ENCODE measurements at places on chromosomes 11 and 22.

DNA sequence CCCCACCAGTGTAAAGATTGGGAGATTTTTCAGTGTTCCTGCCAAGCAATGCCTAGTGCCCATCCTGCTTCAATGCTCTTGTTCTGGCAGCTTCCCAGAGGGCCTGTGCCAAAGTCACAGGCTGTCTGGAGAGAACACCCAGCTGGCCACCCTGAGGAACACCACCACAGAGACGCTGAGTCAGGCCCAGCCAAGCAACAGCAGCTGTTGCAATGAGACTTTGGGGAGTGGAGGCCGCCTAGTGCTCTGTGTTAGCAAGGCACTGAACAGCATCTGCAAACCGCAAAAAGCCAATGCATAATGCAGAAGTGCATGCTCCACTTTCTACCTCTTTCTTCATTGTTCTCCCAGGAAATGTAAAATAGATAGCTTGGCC, 168.1 kb downstream of the NXPE2 start:
- peak; percentile 56 for DNase-seq

DNA sequence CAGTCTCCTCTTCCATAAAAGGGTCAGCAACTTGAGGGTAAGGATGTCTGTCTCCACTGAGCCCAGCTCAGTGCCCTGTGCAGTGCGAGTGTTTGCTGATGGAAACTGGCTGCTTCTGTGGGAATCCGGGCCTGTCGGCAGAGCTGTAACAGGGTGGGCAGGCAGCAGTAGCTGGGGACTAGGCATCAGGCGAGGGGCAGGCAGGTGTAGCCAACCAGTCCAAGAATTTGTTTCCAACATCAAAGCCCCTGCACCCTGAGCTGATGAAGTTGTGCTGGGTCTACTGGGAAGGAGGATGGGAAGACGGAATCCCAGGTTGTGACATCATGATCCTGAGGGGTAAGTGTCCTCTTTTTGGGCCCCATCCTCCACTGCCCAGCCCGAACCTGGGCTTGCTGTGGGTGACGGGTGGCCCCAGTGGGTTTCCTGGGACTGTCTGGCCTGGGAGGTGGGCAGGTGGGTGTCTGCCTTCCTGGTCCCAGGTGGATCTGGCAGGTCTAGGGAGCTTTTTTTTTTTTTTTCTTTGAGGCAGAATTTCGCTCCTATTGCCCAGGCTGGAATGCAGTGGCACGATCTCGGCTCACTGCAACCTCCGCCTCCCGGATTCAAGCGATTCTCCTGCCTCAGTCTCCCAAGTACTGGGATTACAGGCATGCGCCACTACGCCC, 11.0 kb downstream of the SLC29A2 start:
- no peak for DNase-seq

GRCh38 chr11:3942956-3943497, 87.6 kb downstream of the STIM1 start:
- DNase-seq, result no peak

DNA sequence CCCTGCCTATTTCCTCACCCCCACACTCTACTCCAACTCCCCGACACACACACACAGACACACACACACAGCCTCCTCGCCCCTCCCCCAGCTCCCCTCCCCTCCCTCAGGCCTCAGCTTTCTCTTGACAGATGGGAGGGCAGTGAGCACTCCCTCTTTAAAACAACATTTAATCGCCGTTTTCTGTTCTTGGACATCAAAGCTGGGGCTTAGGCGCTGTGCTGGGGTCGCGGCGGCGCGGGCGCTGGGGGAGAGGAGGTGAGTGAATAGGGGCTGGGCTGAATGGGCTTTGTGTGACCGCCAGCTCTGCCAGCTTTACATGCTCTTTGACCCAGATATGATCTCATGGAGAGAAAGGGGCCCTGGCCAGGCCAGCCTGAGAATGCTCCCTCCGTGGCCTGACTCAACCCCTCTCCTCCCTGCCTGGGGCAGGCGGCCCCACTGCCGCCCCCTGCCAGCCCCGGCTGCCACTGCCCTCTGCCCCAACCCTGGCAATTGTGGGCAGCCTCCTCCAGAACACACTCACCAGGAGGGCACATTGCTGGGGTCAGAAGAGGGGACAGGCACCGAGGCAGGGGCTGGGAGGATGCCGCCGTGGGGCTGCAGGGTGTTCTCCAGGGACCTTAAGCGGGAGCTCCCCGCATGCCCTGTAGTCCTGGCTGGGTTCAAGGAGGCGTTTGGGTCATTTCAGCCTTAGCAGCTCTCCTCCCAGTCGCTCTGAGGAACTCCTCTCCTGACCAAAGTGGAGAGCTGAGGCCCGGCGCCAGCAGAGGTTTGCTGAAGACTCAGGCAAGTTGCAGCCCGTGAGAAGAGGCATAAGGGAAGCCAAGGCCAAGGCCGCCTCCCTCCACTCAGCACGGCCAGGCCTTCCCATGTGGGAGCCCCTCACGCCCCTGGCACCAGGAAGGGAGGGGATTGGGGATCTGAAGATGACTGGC, 38.3 kb upstream of the NNMT start:
- DNase-seq, result no peak

DNA sequence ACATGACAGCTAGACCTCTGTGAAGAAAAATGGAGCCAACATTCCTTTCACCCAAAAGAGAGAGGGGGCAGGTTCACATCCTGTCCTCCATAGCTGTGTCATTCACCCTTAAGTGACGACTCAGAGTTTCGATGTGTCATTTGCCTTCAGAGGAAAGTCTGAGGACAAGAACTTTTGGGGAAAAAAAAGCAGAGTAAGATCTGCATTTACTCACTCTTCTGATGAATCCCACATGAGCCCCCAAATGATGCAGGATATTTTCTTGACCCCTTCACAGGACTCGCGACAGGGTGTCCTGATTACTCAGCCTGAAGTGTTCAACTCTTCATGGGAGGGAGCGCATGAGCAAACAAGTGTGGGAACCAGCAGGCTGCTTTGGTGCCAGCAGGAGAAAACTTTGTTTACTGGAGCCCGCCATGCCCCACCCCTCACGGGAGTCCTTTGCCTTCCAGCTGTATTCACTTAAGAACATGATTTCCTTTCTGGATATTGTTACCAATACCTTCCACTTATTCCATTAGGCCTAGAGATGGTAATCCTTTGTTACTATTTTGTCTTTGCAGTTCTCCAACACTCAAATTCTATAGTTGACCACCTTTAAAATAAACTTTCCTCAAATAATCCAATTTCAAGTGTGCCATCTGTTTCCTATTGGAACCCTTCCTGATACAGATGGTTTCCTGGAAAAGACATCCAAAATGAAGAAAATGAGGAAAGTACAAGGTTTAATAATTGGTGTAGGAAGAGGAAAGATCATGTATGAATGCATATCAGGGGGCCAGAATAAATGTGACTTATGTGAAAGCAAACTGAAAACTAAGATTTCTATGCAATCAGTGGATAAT, 729.8 kb downstream of the FAM181B start:
- peak; percentile 48 for DNase-seq

DNA sequence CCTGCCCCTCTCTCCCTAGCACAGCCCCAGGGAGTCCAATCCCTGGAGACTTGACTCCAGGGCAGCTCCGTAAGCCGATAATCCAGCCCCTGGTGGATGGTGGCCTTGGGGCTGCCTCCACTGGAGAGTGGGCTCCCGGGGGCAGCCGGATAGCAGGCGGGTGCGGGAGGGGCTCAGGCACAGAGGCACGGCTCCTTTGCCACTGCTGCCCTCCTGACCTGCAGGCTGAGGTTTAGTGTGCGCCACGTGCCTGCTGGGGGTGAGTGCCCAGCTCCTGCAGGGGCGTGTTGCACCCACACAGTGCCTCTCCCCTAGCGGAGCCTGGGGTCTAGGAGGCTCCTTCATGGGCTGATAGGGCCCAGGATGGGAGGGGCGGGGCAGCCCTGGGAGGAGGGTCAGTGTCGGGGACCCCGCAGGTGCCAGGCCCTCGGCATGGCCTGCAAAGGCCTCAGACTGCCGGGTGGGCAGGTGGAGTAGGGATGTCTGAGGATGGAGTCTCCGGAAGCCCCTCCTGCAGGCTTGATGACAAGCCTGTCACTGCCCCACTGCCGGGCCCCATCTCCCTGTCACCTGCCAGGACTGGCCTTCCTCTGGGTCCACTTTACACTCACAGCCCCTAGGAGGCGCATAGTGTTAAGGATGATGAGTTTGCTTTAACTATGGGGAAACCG, 5.6 kb downstream of the DUSP8 start:
- DNase-seq, result no peak

DNA sequence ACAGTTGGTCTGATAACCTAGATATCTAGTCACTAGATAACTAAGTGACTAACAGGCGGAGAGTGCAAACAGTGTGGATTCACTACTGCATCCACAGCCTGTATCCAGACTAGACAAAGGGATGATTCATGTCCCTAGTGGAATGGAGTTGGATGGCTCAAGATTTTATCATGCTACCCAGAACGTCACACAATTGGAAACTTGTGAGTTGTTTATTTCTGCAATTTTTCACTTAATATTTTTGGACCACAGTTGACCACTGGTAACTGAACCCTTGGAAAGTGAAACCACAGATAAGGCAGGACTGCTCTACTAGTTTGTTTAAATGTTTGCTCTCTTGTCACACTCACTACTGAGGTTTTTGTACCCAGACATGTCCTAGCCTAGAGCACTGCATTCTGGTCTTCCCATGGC, 76.0 kb downstream of the UBASH3B start:
- no peak for DNase-seq

DNA sequence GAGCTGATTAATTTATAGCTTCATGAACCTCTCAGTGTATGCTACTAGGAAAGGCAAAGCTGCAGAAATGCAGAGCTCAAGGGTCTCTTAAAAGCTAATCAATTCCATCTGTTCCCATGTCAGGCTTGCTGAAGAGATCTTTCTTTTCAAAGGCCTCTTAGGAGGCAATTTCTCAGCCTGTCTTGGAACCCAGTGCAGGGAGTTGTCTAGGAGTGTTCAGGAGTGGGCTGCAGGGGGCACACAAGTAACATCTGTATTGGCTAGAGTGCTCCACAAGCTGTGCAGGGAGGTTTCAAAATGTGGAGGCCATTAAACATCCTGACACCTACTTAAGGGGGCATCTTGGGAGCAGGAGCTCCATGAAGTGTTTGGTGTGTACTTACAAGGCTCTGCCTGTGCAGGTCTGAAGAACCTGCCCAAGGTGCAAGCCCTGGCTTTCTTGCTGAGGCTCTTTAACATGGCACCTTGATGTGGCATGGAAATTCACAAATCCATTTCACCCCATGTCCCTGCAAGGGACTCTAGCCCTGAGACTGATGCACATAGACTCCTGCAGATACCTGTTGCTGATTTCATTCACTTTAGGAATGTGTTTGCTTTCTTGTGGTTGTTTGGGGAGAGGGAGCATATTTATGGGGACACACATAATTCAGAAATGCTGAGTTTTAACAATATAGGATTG, 134.7 kb downstream of the ME3 start:
- DNase-seq, result no peak

DNA sequence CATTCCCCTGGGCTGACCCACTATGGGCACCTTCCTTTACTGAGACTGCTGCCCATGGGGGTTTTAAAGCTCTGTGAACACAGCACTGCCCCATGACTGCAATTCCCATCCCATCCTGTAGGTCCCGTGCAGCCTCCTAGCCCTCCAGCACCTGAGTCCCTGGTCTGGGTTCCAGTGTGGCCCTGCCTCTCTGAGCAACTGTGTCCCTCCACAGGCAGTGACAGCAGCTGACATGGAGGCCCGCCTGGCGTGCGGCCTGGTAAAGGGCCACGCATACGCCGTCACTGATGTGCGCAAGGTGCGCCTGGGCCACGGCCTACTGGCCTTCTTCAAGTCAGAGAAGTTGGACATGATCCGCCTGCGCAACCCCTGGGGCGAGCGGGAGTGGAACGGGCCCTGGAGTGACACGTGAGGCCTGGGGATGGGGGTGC, 12.6 kb downstream of the OMP start:
- DNase-seq, result no peak

DNA sequence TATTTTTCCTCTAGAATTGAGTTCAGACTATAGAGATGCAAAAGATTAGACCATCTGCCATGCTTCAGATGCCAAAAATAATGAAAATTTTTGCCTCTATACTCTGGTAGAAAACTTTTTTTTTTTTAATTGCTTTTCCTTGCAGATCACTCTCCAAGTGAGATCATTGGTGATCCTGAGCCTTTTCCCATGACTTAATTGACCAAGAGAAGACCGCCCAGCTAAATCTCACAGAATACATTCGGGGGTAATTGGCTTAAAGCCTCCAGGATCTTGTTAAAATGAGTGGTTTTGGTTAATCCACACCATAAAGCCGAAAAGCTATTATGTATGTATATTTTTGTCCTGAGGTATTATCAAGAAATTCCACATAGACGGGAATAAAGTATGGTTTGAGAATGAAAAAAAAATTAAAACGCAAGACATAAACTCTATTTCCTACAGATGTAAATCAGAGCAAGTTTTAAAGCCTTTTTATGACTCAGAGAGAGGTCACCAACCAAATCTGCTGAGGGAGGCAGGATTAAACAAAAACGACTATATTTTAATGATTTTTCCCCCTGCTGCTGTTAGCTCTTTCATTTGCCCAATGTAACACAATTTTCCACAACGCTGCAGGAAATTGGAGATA, 64.0 kb downstream of the PARVA start:
- no peak for DNase-seq

DNA sequence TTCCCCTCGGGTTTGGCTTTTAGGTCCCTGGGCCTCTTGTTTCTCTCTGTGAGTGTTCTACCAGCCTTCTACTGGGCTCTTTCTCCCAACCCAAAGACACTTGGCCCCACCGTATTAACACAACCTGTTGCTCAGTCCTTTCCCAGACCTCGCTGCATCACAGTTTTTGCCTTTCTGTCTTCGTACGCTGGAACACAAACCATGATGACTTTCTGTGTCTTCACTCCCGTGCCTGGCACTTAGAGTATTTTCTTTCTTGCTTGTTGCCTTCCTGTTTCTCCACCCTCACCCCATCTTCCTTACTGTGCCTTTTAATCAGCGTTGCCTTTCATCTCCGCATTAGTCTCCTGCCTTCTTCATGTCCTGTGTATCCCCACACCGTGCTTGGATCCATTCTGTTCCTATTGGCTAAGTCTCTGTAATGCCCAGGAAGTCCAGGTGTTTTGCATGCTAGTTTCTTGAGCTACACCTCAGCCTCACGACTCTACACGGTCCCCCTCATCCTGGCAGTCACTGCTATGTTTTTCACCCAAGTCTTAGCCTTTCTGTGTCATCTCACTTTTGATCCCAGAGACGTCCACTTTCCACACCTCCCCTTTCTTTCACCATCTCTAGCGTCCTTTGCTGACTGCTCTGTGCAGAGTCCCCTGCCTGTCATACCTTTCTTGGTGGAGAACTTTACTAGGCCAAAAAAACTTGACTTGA, 1.6 kb downstream of the MARK2 start:
- no peak for DNase-seq

GRCh38 chr11:103070142-103070541, 21.8 kb downstream of the DCUN1D5 start:
- DNase-seq, result no peak

- DNase-seq, result no peak
Observed at GRCh38 chr22:48670731-48671130, 1156.9 kb downstream of the BRD1 start.

- DNase-seq, result no peak
Observed at GRCh38 chr11:130415731-130416529, 12.5 kb downstream of the ADAMTS8 start.

DNA sequence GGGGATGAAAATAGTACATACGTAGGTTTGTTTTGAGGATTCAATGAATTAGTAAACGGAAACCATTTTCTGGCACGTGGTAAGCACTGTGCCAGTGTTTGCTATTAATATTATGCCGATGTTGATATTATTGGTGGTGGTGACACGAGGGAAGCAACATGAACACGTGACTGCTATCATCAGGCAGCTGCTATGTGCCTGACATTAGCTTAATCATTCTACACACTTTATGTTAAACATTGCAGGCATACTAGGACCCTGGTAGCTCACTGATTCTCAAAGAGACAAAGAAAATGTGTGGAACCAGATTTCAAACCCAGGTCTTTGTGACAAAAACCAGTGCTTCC, 656 bp downstream of the SRRD start:
- DNase-seq, result no peak

GRCh38 chr11:69957849-69958248, 120.3 kb upstream of the ANO1 start:
- DNase-seq, result no peak
